MV-4-11 (cell line): ENCODE measurements at places on chromosomes 1 and 21.

GRCh38 chr1:58850636-58851035 lies 66.8 kb upstream of the JUN start:
- DNase-seq = no peak

DNA sequence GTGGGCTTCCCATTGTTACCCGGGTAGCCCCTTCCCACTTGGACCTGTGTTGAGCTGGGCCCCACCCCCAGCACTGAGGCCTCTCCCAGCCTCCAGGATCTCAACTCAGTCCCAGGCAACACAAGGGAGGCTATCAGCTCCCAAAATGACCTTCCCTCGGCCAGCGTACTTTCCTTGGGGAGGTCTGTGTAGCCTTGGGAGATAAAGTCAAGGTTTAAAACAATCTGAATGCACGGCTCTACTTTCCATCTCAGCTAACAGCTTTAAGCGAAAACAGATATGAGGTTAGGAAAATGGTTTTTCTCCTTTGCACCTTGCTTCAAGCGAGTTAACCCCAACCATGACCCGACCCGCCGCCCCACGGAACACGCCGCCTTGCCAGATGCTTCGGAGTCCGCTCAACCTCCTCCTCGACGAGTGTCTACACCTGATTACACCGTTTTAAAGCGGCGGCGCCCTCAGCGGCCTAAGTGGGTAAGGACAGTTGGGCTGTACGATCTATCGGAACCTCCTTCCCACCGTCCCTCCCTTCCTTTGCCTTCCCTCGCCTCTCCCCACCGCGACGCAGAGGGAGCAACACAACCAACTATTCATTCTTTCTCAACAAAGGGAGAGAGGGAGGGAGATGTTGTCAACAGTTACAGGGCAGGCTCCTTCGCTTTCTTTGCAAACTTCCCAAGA lies 1.1 kb downstream of the BCAR3 start:
- no peak for DNase-seq

DNA sequence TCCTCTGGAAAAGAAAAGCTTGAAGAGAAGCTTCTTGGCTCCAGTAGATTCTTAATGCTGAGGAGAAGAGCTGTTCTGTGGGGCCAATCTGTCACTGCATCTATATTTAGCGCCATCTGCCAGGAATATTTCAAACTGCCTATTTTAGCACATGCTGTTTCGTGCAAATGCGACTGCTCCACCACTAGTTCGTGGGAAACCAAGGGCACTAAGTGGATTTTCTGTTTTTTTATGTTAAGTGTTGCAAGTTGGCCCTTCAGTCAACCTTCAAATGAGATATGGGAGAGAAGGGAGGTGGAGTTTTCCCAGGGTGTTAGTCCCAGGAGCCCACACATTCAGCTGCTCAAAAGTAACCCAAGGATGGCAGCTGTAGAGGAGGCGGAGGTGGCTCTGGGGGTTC lies 91.9 kb downstream of the TSEN15 start:
- DNase-seq = peak; percentile 62

GRCh38 chr1:232037774-232038388 lies 411.3 kb downstream of the DISC1 start:
- DNase-seq = no peak

DNA sequence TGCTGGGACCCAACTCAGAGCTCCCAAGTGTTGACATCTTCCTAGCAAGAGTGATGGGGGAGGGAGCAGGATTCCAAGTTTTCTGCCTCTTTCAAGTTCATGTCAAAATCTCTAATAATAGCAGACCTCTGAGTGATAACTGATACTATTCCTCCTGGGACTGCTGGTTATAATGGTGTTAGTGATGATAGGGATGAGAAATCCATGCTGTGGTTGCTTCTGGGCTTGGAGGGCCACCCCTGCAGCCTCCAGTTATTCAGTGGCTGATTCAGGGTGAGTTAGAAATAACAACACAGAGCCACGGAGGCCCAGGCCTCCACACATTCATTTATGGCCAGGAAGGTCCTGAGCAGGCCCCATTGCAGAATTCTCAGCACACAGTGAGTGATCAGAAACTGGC lies 40.6 kb upstream of the ARTN start:
- no peak for DNase-seq

GRCh38 chr1:198543670-198544260 lies 3.3 kb upstream of the ATP6V1G3 start:
- peak; percentile 78 for DNase-seq

GRCh38 chr1:68376441-68376840 lies 73.3 kb downstream of the RPE65 start:
- DNase-seq = no peak

DNA sequence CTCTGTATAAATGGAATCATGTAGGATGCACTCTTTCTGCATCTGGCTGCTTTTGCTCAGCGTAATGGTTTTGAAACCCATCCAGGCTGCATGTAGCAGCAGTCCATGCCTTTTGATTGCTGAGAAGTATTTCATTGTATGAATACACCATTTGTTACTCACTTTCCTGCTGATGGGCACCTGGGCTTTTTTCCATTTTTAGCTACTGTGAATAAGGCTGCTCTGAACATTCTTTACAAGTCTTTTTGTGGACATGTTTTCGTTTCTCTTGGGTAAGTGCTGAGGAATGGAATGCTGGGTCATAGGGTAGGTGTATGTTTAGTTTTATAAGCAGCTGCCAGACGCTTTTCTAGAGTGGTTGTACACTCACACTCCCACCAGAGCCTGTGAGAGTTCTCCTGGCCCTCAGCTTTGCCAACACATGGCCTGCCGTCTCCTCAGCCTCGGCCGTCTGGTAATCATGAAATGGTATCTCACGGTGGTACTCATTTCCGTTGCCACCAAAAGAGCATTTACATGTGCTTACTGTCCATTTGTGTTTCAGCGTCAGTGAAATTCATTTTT lies 22.7 kb downstream of the SLX9 start:
- DNase-seq = no peak

GRCh38 chr1:54864460-54865208 lies 22.4 kb downstream of the DHCR24 start:
- no peak for DNase-seq

- no peak for DNase-seq
These were observed 3.8 kb downstream of the PDPN start for GRCh38 chr1:13587256-13588030.

GRCh38 chr1:1889847-1890505 lies 911 bp downstream of the GNB1 start:
- peak; percentile 67 for DNase-seq

DNA sequence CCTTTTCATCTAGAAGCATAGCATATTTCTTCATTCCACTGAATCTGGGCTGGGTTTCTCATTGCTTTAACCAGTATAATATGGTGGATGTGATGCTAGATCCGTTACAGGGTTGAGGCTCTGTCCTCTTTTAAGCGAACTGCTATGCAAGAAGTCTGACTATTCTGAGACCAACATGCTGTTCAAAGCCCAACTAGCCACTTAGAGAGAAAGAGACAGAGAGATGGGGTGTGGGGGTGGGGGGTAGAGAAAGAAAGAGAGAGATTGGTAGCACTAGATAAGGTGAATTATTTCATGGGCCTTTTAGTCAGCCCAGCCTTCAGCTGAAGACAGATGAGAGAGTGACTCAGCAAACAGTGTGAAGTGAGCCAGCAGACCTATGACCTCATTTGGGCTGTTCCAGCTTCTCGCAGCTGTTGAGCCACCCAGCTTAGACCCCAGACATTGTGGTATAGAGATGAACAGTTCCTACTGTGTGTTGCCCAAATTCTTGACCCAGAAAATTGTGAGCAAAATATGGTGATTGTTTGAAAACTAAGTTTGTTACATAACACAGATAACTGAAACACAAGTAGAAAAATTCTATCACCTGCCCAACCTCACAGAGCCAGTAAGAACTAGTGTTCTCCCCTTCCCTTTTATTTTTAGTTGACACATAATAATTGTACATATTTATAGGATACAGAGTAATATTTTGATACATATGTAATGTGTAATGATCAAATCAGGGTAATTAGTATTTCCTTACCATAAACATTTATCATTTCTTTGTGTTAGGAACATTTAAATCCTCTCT lies 40.7 kb upstream of the PRKACB start:
- DNase-seq = peak; percentile 56

GRCh38 chr21:29386803-29387202 lies 88.1 kb downstream of the BACH1 start:
- DNase-seq = no peak

DNA sequence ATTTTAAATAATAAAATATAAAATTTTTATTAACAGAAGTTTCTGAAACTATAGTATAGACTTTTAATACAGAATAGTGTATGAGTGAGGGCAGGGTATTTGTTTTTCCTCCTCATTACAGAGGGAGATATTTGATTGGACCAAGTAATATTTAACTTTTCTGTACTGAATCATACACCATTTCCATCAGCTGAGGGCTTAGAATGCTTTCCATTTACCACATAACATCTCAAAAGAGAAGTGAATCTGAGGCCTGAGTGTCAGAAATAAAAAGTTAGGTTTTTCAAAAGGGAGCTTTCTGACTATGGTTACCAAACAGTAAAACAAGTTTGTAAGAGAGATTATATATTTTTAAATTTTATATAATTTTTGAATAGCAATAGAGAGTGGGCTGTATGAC lies 29.5 kb downstream of the TLCD4 start:
- DNase-seq = peak; percentile 74

DNA sequence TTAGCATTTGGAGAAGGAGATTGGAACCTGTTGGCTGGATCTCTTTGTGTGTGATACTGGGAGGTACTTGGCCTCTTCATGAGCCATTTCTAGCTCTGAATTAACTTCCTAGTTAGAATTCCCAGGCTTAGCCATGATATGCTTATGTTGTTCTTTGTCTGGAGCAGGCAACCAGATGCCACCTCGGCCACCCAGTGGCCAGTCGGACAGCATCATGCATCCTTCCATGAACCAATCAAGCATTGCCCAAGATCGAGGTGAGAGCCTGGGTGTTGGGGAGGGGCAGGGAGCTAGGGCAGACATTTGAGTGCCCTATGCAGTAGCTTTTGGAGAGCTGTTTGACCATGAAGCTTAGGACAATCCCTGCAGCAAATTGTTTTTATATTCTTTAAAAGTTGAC lies 26.5 kb upstream of the PIGV start:
- DNase-seq = peak; percentile 10

GRCh38 chr1:12147201-12147701 lies 19.5 kb upstream of the TNFRSF1B start:
- DNase-seq = peak; percentile 22

DNA sequence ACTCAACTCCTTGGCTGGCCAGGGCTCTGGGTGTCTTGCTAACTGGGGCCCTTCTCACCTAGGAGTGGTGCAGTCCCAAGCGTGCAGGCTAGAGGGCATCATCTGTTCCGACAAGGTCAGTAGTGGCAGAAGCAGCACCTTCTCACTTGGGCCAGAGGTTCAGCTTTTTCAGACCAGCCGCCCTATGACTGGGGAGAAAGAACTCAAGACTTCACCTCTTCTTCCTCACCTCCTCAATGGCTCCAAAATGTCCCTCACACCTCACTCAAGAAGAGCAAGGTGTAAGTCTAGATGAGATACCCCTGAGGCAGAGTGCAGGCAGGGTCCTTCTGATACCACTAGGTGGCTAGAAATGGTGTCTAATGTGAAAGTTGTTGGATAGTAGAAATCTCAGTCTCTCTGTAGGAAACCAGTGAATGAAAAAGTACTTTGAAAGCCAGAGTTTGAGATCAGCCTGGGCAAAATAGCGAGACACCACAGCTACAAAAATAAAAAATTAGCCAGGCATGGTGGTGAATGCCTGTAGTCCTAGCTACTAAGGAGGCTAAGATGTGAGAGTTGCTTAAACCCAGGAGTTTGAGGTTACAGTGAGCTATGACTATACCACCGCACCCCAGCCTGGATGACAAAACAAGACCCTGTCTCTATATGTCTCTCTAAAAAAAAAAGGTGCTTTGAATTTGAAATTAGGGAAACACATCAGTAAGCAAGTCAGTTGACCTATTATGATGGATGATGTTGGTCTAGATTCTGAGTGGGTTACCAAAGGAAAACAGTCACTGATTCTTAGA lies 8.6 kb upstream of the IL20 start:
- DNase-seq = no peak

- DNase-seq = peak; percentile 48
These were observed 218.7 kb upstream of the COA6 start for GRCh38 chr1:234154320-234155251.

GRCh38 chr21:19508442-19508841 lies 1104.9 kb upstream of the TMPRSS15 start:
- peak; percentile 82 for DNase-seq

GRCh38 chr1:119908661-119909060 lies 12.3 kb upstream of the ADAM30 start:
- no peak for DNase-seq

DNA sequence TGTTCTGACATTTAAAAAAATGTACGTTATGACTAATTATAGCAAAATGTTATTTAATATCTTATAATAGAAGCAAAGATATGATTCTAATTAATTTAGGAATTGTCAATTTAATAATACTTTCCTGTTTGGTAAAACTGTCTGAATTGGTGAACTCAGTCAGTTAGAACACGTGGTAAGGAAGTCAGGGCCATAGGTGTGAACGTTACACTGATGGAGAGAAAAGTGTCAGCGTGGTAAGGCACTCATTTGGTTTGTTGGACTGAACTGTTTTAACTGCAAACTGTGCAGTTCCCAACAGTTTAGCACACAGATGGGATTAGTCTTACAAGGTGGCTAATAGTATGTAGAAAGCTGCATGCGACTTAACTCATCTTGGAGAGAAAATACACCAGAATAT lies 102.9 kb downstream of the EPB41 start:
- no peak for DNase-seq

GRCh38 chr1:248611883-248612414 lies 14.4 kb upstream of the OR2T10 start:
- no peak for DNase-seq

DNA sequence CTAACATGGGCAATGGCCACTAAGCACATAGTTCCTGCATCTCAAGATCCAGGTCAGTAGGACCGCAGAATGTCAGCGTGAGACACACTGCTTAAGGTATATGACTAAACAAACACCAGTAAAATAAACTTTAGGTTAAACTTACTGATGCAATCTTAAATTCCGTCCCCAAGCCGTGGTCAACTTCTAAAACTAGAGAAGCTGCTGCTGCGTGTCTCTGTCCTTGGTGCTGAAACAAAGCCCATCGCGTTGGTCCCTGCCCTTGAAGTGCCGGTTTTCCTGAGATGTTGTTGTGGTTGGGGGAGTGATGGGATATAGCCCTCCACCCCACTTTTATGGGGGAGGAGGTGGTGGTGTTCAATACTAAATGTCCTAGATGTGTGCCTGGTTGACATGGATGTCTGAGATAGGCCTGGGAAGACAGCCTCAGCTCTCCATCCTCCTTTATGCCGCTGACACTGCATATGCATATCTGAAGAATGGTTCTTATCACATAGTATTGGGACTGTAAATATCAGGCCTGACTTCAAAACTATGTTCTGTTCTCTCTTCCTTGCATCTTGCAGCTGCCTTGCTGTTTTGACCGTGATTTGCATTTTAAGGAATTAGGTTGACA lies 72.0 kb upstream of the KCNA3 start:
- DNase-seq = peak; percentile 53
